T-helper 9 cell (primary cell): ENCODE measurements at places on chromosomes 1 and 21.

DNA sequence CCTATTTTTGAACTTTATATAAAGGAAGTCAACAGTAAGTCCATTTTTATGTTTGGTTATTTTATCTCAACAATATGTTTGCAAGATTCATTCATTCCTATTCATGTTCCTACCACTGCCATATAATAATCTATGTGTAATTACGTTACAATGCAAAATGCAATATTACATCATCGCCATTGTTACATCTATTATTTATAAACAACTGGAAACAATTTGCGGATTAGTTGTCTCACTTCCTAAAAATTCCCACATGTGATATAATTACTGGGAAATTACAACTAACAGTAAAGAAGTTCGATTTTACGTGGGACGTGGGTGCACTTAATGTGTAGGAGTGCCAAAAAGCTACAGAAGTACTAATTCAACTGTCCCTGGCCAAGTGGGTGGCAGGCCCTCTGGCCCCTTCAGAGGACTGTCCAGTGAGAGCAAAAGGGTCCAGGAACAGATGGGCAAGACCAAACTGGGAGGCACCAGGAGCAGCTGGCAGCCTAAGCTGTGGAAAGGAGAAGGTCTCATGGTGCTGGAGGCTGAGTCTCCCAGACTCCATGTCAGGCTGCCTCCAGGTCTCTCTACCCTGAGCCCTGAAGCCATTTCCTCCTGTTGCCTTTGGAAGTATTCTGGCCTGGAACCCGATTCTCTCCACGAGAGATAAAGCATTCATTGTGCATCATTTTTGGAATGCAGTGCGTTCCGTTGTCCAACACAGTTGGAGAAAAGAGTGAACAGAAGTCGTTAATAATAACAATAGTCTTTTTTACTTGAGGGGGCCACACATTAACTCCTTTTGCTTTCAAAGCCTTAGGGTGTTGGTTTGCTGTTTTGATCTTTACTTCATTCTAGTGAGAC lies 42.9 kb downstream of the TNNT2 start:
- DNase-seq = no peak

GRCh38 chr1:231938711-231939110 lies 312.1 kb downstream of the DISC1 start:
- DNase-seq = no peak

DNA sequence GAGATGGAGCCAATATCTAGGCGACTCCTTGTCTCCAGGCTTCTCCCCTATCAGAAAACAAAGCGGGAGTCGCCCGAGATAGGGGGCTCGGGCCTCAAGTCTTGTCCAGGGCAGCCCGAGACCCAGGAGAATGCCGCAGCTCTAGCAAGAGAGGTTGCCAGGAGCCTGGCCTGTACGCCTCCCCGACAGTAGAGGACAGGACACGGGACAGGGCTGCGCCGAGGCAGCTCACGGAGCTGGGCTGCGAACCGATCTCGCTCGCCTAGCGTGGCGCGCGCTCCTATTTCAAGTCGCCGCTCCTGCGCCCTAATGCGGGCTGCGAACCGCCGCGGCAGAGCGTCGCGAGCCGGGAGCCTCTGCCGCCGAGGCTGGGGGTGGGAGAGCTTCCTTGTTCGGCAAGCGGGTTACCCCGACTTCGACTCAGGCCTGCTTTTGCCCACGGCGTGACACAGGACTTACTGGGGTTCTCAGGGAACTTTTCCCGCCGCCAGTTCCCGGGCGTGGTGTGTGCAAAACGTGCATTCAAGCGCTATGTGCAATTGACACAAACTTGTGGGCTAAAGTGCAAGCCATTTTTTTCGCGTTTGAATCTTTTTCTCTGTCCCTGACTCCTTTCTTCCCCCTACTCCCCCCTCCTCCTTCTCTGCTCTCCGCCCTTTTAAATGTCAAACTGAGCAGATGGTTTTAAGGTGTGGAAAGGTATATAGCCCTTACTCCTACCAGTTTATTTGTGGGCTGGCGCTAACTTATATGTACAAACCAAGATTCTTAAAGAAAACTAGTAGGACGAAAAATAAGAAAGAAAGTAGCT lies 2.4 kb upstream of the PROX1 start:
- no peak for DNase-seq

- no peak for DNase-seq
Observed at GRCh38 chr1:87961992-87962391, 633.3 kb downstream of the LMO4 start.

DNA sequence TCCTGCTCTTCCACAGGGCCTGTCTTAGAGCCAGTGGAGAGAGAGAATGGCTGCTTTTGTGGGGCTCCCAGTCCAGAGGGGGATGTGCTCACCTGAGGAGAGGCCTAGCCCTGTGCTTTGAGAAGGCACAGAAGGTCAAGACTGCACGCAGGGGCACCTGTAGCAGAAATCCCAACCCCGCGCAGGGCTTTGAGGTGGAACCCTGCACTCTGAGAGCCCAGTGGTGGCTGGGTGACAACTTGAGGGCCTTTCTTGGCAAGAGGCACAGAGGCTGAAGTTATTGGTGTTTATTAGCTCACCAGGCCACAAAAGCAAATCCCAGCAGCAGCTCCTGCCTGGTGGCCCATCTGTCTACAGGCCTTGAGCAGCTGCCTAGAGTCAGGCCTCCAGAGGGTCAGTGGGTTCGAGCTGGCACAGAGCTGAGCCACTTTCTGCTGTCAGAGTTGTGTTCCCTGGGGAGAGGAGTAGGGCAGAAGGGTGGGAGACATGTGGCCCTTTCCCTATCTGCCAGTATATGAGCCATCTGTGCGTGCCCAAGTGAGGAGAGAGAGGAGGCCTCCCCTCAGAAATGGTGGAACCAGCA lies 31.4 kb downstream of the SZRD1 start:
- DNase-seq = no peak

DNA sequence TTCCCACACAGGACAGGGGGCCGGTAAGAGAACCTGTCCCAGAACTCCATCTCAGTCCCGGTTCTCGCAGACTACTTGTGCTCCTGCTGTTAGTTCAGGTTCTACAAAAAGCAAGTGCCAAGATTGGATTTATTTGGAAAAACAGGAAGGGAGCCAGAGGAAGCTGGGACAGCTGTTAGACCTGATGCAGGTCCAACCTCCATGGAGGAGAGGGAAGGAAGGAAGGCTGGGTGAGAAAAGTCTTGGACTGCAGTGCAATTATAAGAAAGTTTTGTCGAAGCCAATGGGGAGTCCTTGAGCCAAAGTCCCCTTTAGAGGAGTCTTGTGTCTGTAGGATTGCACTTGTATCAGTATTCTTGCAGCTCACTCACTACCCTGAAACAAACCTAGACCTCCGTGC lies 191.2 kb downstream of the GREM2 start:
- no peak for DNase-seq

DNA sequence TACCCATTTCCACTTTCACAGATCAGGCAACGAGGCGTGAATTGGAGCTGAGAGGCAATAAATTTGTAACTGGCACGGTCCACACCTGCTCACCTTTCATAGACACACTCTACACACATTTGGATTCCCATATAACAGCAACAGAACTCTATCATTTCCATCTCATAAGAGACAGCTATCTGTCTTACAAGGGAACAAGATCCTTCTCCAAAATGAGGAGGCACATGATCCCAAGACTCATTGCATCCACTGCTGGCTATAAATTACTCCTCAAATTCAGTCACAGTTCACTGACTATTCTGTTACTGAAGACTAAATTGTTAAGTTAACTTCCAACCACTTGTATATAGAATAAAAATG lies 342.8 kb downstream of the MATN1 start:
- DNase-seq = no peak

GRCh38 chr1:77925956-77926355 lies 37.5 kb downstream of the NEXN start:
- no peak for DNase-seq

DNA sequence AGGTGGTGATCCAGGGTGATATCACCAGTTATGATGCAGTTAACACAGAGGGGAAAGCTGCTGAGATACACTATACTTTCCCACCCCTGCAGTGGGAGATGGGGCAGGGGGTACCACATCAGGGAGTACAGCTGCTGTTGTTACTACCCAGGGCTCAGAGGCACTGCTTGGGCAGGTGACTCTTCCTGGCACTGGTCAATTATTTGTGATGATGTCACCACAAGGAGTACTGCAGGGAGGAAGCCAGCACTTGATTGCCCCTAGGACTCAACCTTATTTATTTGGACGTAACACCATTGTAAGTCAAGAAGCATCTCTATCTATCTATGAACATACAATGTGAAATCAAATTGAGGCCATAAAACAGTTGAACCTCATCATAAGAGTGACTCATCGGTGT lies 10.1 kb downstream of the IFNAR1 start:
- no peak for DNase-seq

- DNase-seq = no peak
Observed at GRCh38 chr1:165912638-165913037, 85.2 kb downstream of the UCK2 start.

GRCh38 chr1:213273546-213273945 lies 222.5 kb downstream of the RPS6KC1 start:
- DNase-seq = no peak

DNA sequence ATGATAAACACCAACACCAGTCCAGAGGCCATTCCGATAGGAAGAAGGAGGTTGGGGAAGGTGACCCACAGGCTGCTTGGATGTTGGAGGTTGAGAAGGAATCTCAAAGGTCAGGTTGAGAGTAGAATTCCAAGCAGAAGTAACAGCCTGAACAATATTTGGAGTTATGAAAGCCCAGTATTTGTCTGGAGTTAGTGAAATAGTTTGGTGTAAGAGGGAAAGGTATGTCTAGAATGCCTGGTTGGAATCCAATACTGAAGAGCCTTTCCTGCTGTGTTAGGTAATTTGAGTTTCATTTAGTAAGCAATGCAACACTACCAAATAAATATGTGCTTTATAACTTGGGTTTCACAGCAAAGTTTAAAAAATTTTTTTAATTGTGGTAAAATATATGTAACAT lies 70.5 kb upstream of the MCOLN3 start:
- DNase-seq = no peak

DNA sequence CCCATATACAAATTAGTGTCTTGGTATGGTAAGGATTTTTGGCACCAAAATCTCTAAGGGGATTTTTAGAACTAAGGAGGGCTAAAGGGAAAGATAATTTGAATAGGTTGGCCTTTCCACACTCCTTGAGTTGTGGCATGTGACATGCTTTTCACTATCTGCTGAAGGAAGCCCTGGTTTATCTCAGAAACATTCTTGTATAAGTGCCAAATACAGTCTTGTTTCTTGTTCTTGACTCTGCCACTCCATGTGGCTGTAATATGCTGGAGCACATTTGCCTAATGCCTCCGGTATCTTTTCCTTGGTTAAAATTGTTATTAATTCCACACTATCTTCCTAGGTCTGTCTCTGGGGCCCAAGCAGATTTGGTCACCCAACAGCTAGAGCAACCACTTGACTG lies 457.0 kb downstream of the USP25 start:
- no peak for DNase-seq

DNA sequence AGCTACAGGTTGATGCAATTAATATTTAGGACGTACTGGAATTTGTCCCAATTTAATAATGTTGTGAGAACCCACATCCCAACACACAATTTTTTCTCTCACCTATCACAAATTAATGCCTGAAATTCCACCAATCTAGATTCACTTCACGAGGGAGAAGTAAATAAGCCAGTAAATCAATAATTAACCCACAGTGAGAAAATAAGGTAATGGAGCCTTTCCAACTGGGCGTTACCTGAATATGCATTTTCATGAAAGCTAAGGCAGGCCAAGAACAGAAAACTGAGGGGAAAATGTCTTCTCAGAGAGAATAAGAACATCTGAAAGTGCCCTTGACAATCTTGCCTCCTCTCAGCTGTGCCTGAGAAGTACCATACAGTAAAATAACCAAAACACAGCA lies 240.8 kb upstream of the NR5A2 start:
- no peak for DNase-seq

DNA sequence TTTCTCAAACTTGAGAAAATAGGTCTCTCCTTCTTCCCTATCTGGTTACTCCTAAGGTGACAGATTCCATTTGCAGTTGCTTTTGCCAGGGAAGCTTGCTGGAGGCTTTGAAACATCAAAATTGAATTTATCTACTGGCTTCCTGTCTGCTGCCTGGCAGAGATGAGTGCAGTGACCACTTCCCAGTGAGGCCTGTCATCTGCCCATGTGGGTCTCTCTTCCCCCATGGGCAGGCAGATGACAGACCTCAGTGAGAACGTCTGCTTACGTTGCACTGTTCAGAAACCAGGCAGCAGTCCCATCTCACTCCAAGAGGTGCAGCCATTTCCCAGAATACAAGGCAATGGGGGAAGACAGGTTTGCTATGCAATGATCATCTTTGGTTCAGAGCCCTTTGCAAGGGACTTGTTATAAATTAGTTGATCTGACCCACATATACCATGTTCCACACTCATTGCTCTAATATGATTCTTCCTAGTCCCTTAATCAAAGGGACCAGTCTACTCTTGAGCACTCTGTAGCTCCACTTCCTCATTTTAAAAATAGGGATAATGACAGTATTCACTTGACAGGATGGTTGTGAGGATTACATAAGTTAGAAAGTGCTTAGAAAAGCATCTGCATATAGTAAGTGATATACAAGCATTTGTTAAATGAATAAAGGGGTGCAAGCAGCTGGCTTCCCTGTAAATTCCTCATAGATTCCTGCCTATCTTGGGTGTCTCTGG lies 10.6 kb downstream of the PGBD5 start:
- DNase-seq = no peak

DNA sequence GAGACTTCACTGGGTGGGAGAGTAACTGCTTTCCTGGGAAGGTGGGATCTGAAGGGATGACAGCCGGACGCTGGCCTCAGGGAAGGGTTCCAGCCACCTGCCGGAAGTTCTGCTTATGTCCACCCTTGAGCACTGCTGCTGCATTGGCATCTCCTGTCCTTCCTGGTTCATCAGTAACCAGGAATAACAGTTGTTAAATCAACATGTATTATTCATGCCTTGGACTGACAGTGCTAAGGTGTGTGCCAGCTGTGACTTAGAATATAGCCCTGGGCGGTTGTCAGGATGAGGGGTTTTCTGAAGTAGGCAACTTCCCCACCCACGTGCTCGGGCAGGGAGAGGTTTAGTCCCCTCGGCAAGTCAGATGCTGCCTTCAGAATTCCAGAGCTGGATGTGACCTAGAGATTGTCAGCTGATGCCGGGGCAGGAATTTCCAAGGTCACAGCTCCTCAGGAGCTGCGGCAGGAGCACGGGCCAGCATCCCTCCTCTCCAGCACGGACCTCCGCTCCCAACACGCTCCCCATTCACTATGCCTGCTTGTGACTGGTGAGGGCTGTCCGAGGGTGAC lies 17.9 kb downstream of the CLDN14 start:
- no peak for DNase-seq

- no peak for DNase-seq
Observed at GRCh38 chr1:243421784-243422183, 165.9 kb downstream of the SDCCAG8 start.

DNA sequence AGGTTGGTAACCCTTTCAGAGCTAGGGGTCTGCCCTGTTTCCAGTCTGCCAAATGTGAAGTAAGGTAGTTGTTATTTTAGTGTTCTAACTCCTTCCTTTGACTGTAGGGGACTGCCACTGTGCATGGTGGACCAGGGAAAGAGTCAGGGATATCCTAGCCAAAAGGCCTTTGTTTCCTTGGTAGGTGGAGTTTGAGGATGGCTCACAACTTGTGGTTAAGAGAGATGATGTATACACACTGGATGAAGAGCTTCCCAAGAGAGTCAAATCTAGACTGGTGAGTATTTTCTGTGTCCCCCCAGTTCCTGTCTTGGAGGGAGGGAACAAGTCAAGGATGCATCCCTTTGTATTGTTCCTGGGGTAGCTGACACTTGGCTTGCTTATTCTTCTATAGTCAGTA lies 3.5 kb upstream of the ST3GAL3 start:
- DNase-seq = no peak

GRCh38 chr1:225460021-225460736 lies 32.3 kb upstream of the LBR start:
- DNase-seq = no peak
